NCI-H460 (cell line): ENCODE measurements at places on chromosomes 13 and 19.
A peak's percentile ranks its signal among the peaks of the same experiment; 100 is the strongest.

GRCh38 chr19:44740351-44740824 lies 8.1 kb upstream of the BCL3 start:
- DNase-seq = no peak

- no peak for DNase-seq
Observed at GRCh38 chr13:63516124-63516523, 2100.5 kb upstream of the PCDH20 start.

DNA sequence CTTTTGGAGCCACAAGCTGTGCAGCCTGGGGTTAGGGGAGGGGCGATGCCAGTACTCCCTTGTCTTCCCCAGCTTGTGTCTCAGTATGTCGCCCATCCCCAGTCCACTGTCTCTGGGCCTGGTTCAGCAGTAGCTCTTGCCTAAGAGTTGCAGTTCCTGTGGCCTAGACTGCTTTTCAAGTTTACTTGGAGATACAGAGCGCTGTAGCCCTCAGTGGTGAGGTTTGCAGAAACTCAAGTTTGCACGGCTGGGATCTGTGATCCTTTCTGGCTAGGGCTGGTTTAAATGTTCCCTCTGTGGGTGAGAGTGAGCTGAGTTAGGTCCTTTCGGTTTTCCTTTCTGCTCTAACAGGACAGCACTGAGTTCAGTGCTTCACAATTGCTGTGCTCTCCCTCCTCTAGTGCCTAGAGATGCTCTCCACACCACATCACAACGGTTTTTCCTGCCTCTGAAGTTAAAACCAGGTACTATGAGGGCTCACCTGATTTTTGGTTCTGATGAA lies 360.6 kb upstream of the TMTC4 start:
- DNase-seq = no peak

DNA sequence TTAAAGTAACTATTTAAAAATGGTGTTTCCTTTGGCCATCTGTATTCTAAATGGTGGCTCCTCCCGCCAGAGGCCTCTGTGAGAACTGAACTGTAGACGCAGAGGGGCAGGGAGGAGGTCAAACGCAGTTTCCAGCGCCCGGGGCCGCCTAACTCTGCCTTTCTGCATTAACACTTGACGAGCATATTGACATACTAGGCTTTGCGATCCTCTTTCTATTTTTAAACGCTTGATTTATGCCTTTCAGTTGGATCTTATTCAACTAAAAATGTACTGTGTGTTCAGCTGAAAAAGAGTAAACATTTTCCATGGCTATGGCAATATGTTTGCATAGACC lies 74.7 kb downstream of the SPACA7 start:
- DNase-seq = no peak

GRCh38 chr19:35493971-35494370 lies 3.7 kb upstream of the KRTDAP start:
- DNase-seq = no peak

GRCh38 chr13:92187378-92187989 lies 789.1 kb downstream of the GPC5 start:
- peak; percentile 32 for DNase-seq

GRCh38 chr13:99968521-99969452 lies 2.8 kb downstream of the ZIC5 start:
- no peak for DNase-seq

DNA sequence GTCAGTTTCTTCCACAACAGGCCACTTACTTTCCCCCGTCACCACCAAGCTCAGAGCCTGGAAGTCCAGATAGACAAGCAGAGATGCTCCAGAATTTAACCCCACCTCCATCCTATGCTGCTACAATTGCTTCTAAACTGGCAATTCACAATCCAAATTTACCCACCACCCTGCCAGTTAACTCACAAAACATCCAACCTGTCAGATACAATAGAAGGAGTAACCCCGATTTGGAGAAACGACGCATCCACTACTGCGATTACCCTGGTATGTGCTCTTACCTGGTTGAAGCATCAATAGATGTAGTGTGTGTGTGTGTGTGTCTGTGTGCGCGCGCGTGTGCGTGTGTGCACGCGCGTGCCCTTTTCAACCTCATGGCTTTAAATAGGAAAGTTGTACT lies 3.7 kb downstream of the KLF5 start:
- DNase-seq = no peak

DNA sequence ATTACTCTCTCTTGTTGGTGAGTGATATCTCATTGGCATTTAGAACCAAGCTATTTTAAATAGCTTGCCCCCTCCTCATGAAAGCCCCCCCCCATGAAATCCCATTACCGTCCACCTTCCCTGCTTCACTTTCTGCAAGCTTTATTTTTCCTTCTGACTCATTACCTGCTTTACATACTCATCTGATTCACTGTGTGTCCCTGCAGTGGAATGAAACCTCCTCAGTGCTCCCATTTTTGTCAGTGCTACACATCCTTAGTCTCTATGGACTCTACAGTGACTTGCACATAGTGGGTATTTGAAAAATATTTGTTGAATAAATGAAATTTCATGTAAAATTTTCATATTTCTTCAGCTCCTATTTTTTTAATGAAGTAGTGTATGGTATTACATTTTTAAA lies 62.3 kb downstream of the DOCK9 start:
- no peak for DNase-seq
